Activated CD4-positive, CD25-positive, alpha-beta regulatory T cell treated with anti-CD3 and anti-CD28 coated beads, Interleukin-2, amount 50 U/mL, for 16 hours (primary cell): ENCODE measurements at places on chromosomes 2 and 18.
A peak's percentile ranks its signal among the peaks of the same experiment; 100 is the strongest.

- no peak for DNase-seq
These were observed 122.9 kb downstream of the FAM210A start for GRCh38 chr18:13603304-13604019.

GRCh38 chr18:45521777-45522176 lies 93.5 kb upstream of the SLC14A2 start:
- DNase-seq: no peak

- no peak for DNase-seq
These were observed 446 bp downstream of the COPS9 start for GRCh38 chr2:240135706-240136012.

DNA sequence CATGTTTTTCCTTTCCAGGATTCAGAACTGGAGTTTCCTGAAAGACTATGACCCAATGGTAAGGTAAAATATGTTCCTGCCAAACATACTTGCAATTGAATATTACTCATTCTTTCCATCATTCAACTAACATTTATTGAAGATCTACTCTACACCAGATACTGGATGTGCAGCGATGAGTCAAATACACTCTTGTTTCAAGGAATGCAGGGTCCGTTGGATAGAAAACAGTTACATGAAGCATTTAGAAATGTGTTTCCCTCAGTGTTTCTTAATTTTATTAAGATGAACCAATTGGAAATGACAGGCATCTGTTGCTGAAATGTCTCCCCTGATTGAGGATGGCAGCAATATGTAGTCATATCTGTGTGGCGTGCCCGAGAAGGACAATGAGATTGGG lies 14.8 kb upstream of the SLC66A3 start:
- no peak for DNase-seq

DNA sequence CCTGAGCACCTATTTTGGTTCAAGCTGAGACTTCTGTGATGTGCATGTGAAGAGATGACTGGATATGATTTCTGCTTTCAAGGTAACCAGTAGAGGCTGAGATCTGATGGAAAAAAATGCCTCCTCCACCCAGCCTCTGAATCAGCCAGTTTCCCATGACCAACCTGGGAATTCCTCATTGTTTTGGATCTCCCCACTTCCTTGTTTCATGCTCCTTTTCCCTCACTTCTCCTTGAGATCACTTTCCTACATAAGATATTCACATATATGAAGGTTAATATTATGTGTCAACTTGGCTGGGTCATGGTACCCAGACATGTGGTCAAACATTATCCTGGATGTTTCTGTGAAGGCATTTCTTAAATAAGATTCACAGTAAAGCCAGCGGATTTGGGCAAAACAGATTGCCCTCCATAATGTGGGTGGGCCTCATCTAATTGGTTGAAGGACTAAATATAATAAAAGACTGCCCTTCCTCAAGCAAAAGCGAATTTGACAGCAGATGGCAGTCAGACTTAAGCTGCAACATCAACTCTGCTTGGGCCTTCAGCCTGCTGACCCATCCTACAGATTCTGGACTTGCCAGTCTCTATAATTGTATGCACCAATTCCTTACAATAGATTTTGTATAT lies 379.4 kb downstream of the TNS1 start:
- DNase-seq: no peak

DNA sequence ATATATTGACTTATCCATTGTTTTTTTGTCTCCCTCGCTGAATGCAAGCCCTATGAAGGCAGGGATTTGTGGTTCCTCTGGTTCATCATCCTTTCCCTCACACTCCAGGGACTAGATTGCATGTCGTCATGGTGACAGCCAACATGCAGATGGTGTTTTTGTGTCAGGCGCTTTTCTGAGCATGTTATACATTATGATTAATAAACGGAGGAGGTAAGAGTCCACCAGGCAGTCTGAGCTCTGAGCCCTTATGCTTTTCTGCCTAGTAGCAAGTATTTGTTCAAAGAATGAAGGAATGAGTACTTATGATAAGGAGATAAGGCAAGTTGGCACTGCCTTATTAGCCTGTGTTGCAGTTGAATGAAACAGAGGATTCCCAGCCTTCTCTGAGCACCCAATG lies 181.6 kb downstream of the MGAT5 start:
- no peak for DNase-seq

DNA sequence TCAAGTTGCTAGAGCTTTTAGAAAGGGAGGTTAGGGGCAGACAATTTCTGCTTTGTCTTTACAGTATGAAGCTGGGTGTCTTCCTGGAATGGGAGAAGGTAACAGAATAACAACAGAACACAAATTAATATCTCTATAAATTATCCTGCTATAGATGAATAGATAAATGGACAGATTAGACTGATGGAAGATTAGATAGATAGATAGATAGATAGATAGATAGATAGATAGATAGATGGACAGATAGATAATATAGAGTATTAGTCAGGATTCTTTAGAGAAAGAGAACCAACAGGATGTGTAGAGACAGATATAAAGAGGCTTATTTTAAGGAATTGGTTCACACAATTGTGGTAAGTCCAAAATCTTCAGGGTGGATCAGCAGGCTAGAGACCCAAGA lies 302.2 kb downstream of the BCL11A start:
- DNase-seq: no peak

- DNase-seq: no peak
These were observed 451.2 kb downstream of the CNTNAP5 start for GRCh38 chr2:124476291-124476690.

GRCh38 chr2:47654790-47655562 lies 128.0 kb upstream of the MSH6 start:
- DNase-seq: no peak

- no peak for DNase-seq
These were observed 26.5 kb downstream of the ACVR1 start for GRCh38 chr2:157849591-157849990.

- no peak for DNase-seq
These were observed 20.8 kb downstream of the RASGRP3 start for GRCh38 chr2:33497221-33497650.

DNA sequence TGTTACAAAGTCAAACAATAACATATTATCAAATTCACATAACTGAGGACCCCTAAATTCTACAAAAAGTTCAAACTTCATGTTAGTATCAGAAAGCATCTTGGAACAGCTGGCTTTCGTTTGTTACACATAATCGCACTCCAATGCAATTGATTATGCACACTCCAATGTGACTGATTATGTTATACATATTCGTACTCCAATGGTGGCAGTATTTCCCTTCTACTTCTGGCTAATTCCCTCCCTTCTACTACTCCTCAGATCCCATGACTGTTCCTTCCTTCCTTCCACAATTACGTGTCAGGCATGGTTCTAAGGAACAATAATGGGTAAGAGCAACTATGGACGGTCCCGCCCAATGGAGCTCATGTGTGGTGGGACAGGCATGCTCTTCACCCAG lies 137.1 kb upstream of the CCDC150 start:
- no peak for DNase-seq

- DNase-seq: no peak
These were observed 179.4 kb upstream of the ZFP36L2 start for GRCh38 chr2:43405829-43406228.

DNA sequence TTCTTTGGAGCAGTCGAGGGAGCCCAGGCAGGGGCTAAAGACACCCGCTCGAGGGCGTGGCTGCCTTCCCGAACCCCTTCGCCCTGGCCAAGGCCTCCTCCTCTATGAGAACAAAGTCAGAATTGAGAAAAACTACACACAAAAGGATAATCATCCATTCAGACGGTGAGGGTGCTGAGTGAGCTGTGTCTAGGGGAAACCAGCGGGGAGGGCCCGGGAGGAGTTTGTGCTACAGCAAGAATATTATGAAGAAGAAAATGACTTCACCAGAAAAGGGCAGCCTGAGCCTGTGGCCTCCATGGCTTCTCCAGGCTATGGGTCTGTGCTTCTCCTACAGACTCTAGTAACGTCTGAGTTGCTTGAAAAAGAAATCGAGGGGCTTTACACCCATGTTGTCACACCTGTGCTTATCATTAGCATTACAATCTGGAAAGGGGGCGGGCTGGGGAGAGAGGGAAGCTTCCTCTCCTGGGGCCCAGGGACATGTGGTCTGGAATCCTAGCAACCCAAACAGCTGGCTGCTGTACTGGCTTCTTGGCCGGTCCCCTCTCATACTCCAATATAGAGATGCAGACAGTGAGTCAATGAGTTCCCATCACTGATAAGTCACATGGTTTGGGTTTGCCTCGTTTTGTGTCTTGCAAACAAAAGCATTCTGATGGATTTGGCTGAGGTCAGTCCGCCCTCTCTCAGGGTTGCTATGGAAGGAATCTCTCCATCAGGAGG lies 52.0 kb upstream of the ARL4C start:
- DNase-seq: no peak

- no peak for DNase-seq
These were observed 711.9 kb upstream of the ID2 start for GRCh38 chr2:7969756-7970515.

DNA sequence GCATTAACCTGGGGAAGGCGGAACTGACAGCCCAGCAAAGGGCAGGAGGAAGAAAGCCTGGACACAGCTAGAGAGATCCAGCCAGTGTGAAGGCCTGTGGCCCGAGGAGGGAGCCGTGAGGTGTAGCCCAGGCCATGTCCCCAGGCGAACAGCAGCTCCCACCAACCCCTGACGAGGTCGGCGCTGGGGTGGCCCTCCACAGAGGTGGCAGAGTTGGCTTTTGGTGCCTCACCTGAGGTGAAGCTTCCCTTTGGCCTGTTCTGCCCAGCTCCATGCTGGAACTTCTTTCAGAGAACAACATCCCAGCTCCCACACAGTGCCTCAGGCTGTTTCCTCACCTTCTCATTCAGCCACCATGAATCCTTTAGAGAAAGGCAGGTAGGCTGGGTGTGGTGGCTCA lies 13.3 kb downstream of the TMEM177 start:
- DNase-seq: no peak

GRCh38 chr2:238582159-238582558 lies 155.4 kb downstream of the ASB1 start:
- DNase-seq: no peak

DNA sequence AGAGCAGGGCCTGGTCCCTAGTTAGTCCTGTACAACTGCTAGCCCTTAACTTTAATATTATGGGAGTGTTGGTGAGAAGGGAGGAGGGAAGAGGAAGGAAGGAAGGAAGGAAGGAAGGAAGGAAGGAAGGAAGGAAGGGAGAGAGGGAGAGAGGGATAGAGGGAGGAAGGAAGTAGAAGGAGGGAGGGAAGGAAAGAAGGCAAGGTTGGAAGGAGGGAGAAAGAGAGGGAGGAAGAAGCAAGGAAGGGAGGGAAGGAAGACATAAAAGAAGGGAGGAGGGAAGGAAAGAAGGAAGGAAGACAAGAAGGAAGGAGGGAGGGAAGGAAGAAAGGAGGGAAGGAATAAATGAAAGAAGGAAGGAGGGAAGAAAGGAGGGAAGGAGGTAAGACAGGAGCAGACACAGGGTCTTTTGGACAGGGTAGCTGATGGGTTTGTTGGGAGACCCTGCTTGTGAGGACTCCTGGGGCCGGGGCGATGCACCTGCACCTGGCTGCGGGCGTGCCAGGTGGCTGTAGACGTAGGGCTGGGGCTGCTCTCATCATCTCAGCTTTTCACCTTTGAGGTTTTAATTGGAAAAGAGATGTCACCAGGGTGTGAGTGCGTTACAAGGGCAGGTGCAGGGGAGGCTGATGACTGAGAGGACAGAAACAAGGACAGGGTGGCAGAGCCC lies 5.9 kb upstream of the POMC start:
- DNase-seq: no peak

DNA sequence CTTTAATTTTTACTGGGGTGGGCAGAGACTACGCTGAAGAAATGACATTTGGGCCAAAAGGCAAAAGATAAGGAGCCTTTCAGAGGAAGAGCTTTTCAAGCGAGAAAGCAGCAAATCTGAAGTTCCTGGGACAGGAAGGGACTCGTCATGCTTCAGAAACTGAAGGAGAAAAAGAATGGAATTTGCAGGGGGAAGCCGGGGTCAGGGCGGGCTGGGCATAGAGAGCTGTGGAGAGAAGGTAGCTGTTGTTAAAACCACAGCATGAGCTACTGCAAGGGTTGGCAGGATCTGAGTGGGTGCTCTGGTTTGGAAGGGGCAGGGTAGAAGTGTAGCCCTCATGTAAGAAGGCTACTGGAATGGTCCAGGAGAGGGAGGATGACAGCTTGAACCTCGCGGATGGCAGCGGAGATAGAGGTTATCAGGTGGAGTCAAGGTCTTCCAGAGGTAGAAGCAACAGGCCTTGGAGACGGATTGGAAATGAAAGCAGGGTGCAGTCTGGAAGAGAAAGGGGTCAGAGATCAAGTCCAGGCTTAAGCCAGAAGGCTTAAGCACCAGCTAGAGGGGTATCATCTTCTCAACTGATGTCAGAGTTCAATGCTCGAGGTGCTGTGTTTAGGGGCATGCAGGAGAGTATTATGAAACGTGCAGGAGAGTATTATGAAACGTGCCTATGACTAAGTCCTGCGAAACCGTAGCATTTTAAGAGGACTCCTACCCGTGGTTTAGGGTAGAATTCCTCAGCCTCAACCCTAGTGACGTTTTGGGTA lies 18.9 kb downstream of the ATP8B1 start:
- no peak for DNase-seq

DNA sequence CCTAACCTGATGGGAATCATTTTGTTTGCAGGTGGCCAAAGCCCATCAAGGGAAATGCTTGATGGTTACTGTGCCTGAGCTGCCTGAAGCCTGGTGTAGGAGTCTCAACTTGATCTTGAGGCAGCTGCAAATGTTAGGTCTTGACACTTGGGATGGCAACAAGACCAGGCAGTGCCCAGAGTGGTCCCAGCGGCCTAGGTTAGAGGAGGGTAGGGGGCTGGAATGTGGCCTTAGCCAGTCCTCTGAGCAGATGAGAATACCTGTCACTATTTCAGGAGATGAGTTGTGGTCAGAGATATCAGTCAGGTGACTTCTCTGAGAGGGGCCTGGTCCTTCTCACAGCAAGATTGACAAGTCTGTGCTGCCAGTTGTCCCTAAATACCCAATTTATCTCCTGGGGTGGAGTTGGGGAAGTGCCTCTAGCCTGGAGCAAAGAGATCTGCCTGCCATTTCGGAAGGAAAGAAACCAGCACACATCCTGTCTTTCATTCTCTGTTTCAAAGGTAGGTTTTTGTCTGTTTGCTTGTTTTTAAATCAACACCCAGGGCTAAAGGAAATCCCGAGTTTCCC lies 13.4 kb downstream of the SPTBN1 start:
- DNase-seq: no peak

DNA sequence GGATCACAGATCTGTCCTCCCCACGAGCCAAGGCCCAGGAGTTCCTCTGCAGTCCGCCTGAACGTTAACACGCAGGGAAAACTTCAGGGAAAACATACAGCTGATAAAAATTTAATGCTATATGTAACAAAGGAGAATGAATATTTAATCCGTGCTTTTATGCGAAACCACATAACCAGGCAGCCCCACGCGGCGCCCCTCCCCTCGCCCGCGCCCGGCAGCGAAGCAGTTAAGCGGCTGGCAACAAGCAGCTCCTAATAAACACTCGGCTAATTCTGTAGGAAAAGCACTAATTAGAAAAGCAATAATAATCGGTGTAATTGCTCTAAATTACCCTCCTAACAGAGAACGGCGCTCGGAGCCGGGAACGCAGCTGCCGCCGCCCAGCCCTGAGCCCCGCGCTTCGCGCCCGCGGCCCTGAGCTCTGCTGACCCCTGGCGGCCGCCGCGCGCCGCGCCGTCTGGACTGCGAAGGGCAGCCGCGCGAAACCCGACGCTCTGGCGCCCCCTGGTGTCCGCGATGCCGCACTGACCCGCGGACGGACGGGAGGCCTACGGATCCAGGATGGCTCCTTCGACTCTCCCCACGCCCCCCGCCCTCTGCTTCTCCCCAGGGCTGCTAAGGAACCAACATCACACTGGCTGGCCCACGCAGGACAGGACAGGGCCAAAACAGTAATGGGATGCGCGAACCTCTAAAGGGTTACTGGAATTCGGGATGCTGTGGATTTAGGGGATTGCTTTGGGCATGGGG lies 181.4 kb downstream of the SMAD2 start:
- peak; percentile 67 for DNase-seq
